ENCODE measurements at places on chromosomes 5 and 9.

- no peak for DNase-seq
Measured at GRCh38 chr5:145324767-145325479, 510.2 kb downstream of the PRELID2 start.

GRCh38 chr9:6669881-6670280 lies 24.4 kb upstream of the GLDC start:
- DNase-seq = no peak

DNA sequence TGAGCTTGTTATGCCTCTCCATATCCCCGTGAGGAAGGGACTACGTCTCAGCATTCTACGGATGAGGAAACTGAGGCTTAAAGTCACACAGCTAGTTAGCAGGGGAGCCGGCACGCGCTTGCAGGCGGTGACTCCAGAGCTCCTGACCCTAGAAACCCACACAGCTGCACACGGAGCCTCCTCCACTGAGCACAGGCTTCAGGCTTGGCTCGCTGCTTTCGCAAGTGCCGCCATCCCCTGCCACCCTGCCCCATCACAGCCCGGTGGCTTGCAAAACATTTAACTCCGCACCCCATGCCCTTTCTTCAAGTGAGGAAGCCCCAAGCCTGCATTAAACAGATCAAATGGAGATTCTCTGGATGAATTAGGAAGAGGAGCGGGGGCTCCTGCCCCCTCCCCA lies 138.3 kb downstream of the HSD17B3 start:
- no peak for DNase-seq

DNA sequence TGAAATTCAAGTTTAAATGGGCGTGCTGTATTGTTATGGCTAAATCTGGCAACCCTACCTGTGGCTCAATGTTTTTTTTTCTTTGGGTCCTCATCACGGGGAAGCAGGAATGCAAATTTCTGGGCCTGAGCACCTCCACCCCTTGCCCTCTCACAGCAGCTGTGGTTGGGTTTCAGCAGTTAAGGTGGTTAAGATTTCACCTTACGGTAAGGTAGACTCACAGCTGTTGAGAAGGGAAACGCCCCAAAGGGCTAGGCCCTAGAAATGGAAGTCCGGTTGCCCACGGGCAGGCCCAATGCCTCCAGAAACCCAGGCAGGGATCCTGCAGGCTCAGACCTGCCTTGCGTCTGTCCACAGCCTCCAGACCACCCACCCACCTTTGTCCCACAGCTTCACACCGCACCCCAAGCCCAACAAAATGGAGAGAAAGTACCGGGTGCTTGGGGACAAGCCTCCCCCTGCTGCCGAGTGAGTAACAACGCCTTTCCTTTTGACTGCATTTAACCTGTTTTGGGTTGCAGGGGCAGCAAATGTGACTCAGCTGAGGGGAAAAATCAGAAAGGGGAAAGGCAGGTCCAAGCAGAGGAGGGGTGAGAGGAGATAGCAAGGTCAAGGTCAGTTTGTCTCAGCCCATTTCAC lies 48.1 kb upstream of the TDRD7 start:
- DNase-seq = no peak

- DNase-seq = no peak
Measured at GRCh38 chr5:30106596-30106995, 1086.9 kb upstream of the CDH6 start.

- no peak for DNase-seq
Measured at GRCh38 chr5:134114886-134115805, 665 bp downstream of the TCF7 start.

- DNase-seq = no peak
Measured at GRCh38 chr9:35801328-35802128, 10.1 kb downstream of the NPR2 start.

DNA sequence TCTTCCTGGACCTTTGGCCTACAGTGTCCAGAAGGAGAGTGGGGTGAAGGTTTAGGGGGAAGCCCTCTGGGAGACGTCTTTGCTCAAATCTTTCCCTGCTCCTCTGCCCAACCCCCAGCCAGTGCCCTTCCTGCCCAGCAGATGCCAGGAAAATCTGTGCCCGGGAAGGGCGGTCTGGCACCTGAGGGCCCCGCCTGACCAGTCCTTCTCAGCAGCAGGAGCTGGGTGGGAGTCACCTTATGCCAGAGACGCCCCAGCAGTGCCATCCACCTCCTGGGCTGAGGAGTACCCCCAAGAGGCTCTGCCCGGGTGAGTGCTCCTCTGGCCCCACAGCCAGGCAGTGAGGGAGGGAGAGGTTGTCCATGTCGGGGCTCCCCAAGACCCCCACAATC lies 14.9 kb upstream of the CERCAM start:
- no peak for DNase-seq

DNA sequence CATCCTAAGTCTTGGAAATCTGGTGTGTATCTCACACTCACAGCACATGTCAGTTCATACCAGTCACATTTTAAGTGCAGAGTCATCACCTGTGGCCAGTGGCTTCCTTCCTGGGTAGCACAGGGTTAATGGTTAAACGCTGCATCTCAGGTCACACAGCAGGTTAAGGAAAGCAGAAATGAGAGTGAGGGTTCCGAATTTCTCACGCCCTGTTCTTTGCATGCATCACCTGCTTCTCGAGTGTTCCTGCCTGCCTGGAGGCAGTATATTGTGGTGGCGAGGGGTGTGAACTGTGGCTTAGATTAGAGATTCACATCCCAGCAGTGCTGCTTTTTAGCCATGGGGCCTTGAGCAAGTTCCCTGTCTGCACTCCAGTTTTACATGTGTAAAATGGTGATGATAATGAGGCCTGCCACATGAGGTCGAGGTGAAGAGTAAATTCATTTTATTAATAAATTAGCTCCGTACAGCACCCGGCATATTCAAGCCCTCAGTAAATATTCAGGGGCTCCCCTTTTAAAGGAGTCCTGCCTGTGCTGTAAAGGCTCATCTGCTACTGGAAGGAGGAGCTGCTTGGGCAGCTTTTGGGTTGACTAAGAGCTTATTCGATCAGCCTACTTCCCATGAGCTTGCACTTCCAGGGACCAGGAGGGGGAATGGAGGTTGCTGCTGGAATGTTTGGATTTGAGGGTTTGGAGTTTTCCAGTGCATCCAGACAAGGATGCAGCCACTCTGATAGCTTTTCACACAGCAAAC lies 61.1 kb upstream of the SAP30L start:
- no peak for DNase-seq

- DNase-seq = no peak
Measured at GRCh38 chr9:137266585-137267453, 10.7 kb upstream of the TOR4A start.

GRCh38 chr5:108672639-108673038 lies 75.1 kb upstream of the FER start:
- no peak for DNase-seq

GRCh38 chr9:21848615-21849014 lies 46.2 kb downstream of the MTAP start:
- no peak for DNase-seq

GRCh38 chr9:134442486-134443173 lies 116.4 kb downstream of the RXRA start:
- no peak for DNase-seq

DNA sequence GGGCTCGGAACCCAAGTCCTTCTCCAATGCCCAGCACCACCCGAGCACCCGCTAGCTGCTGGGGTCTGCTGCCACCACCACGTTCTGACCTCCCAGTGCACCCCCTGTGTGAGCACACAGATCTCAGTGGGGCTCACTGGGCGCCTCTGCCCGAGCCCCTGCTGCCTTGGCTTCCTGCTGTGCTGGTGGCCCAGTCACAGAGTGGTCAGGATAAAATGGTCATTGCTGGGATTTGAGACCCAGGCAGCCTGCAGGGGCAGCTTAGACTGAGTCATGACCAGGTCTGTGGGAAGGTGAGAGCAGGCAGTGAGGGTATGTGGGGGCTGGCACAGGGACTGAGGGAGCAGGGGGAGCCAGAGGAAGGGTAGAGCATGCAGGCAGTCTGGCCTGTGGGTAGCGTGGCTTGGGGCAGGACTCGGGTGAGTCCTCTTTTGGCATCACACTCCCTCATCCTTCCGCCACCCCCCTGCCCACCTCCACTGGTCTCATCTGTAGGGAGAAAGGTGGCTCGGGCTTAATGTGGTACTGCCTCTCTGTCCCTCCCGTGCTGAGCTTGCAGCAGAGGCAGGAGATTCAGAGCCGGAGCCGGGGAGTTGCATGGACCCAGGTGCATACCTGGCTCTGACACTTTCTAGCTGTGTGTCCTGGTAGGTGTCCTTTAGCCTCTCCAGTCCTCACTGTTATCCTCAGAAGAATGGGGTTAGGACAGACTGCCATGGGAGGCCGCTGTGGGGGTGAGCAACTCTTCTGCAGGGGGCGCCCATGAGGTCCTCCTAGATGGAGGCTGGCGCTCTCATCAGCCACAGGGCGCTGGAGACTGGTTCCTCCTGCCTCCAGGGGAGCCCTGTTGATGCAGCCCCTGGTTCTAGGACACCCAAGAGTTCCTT lies 32.1 kb downstream of the USP20 start:
- no peak for DNase-seq

DNA sequence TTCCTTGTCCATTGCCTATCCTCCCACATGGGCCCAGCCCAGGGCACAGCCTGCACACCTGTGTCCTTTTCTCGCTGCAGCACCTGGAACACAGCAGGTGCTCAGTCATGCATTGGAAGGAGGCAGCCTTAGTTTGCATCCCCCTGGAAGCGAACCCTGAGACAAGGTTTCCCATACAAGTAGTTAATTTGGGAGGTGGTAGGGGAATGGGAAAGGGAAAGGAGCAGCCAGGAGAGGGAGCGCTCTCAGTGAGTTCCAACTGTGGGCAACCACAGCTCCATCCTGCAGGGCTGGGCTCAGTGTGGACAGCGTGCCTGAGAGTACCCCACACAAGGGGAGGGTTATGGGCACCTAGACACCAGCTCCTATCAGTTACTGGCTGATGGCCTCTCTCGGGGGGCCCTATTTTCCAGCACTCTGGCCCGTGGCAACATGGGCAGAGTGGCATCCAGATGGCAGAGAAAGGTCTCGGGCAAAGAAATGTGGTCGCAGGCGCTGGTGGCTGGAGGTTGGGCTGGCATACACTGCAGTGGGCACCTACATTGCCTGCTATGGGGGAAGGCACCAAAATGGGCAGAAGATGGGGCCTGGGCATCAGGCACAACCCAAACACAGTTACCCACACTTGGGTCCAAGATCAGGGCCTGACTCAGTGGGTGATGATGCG lies 50.1 kb downstream of the TSPAN17 start:
- DNase-seq = no peak

GRCh38 chr5:128397876-128398275 lies 140.2 kb downstream of the FBN2 start:
- no peak for DNase-seq

GRCh38 chr5:100791391-100791790 lies 111.7 kb downstream of the ST8SIA4 start:
- DNase-seq = no peak

DNA sequence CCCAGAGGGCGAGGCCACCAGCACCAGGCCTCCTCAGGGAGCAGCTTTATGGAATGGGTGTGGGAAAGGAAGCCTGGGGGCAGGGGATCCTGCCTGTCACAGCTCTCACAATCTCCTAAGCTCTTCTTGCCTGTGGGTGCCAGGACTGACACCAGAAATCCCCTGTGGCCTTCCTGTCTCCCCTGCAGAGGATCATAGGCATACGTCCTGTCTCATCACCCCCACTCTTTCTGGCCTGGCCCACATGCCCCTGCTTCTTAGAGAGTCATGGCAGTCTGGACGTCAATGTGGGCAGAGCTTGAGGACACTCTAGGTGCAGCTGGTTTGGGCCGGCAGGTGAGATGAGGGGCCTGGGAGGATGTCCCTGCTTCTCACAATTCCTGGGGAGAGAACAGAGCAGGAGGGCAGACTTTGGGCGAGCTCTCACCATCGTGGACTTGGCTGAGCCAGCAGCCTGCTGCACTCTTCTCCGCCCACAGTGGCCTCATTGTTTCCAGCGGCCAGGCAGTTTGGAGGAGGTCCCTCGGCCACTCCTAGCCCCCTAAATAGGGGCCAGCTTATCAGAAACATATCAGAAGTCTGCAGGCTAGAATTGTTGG lies 67.3 kb upstream of the ZFR start:
- DNase-seq = no peak

- no peak for DNase-seq
Measured at GRCh38 chr5:72067682-72068470, 39.4 kb upstream of the MAP1B start.

DNA sequence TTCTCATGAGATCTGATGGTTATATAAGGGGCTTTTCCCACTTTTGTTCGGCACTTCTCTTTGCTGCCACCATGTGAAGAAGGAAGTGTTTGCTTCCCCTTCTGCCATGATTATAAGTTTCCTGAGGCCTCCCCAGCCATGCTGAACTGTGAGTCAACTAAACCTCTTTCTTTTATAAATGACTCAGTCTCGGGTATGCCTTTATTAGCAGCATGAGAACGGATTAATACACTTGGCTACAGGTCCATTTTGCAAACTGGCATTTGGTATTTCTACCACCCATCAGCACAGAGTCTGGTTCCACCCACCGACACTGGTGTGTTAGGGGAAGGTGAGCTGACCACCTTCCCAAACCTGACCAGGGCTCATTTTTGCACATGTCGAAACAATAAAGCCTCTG lies 47.9 kb upstream of the RARS1 start:
- no peak for DNase-seq

DNA sequence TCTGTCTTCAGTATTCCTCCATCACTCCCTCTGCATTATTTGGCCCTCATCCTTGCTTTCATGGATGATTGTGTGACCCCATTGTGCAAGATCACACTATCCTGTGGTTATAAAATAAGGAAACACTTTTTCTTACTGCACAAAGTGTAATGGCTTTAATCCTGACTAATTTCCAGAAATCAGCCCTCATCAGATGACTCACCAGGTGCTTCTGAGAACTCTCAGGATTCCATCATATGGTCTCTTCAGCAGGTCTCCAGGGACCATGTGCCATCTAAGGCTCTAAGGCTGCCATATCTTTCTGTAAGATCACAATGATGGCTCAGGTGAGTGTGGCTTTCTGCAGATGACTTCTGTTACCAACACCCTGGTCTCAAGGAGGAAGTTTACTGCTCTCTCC lies 27.3 kb upstream of the FER start:
- no peak for DNase-seq

DNA sequence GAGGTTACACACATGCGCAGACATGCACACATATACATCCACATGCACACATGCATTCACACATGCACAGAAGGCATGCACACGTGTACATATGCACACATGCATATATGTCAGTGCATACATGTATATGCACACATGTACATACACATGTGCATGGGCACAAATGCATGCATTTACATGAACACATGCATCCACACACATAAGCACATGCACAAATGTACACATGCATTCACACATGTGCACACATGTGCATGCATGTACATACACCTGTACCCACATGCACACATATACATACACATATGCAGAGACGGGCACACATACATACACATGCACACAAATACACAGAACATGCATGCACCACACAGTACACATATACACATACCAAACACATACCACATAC lies 97.7 kb downstream of the SYK start:
- DNase-seq = no peak

GRCh38 chr5:159451197-159452052 lies 121.1 kb upstream of the IL12B start:
- DNase-seq = no peak

- DNase-seq = no peak
Measured at GRCh38 chr5:39599721-39600431, 175.1 kb upstream of the DAB2 start.

GRCh38 chr9:13628526-13628925 lies 349.0 kb upstream of the MPDZ start:
- DNase-seq = no peak

GRCh38 chr5:3047212-3047774 lies 295.8 kb upstream of the IRX2 start:
- no peak for DNase-seq

GRCh38 chr9:132978451-132979131 lies at the start of gene GFI1B:
Gene GFI1B, plus strand, starts transcription at chr9:132978694. Its CDS starts 7,985 bp downstream, at chr9:132986679.
- DNase-seq = no peak

GRCh38 chr5:105751908-105752307 lies 1918.8 kb downstream of the EFNA5 start:
- DNase-seq = no peak

Measured in NCI-H2029 treated with DMSO at 0.1 percent for 48 hours (cell line).